Ureter (tissue), 1 donor: ENCODE measurements at places on chromosomes 5 and 9. TPM values are rescaled to one million over a fixed set of nuclear protein-coding genes. Genes with fewer than 3 reads are reported as not detected.

The POLR1E gene
- total RNA-seq = 27.5 TPM

GRCh38 chr5:170256571-170256970 lies 23.8 kb downstream of the C5orf58 start:
- DNase-seq = no peak

The KIAA0825 gene
- 5.9 TPM for total RNA-seq

DNA sequence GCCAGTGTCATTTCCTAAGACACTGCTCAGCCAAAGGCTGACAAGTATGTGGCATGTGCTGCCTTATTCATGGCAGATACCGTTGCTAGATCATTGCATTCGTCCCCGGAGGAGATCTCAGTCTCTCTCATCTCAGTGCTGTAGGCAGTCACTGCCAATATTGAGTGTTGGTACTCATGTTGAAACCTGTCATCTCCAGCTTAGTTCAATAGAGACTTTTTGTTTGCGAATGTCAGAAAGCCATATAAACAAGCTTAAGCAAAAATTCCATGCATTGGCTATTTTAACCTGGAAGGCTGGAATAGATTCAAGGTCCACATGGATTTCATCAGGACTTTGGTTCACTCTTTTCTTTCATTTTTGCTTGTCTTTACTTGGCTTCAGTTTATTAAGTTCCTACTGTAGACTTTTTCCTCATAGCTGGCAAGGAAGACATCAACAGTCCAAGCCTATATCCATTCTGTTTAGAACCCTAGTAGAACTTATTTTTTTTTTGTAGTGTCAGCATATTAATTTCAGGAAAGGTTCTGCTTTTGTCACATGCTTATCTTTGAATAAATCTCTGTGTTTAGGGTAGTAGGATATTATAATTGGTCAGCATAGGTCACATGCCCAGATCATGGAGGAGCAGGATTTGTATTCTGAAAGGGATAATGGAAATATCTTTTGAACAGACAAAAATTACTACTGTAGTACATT lies 66.8 kb downstream of the FCHO2 start:
- DNase-seq = no peak

DNA sequence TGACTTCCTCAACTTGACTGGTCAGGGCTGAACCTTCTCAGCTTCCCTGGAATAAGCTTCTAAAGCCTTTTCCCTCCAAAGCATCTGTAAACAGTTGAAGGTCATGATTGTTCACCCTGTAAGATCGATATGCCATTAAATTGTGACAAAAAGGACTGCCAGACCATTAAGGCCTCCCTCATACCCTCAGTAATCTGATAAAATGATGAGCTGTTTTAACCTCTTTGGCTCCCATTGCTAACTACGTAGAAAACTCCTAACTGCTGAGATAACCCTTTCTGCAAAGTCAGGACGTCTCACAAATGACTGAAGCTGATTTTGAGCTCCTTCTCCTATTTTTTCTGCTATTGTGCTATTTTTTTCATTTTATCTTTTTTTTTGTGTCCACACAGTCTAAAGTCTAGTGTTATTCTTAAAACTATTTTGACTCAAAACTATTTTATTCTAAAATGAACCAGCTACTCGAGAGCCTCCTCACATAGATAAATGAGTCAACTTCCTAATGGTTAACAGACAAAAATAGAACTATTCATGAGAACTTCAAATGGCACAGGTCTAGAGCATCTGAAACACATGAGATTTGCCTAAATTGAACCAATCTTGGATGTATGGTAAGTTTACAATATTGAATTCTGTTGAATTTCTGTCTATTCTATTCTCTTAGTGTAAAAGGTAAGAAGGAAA lies 395.6 kb upstream of the TLE4 start:
- no peak for DNase-seq

The ZNG1E gene
- total RNA-seq = 96.3 TPM

The SLC6A7 gene
- 0.10 TPM for total RNA-seq

GRCh38 chr5:174935854-174936474 lies 211.6 kb downstream of the MSX2 start:
- DNase-seq = peak; percentile 58

DNA sequence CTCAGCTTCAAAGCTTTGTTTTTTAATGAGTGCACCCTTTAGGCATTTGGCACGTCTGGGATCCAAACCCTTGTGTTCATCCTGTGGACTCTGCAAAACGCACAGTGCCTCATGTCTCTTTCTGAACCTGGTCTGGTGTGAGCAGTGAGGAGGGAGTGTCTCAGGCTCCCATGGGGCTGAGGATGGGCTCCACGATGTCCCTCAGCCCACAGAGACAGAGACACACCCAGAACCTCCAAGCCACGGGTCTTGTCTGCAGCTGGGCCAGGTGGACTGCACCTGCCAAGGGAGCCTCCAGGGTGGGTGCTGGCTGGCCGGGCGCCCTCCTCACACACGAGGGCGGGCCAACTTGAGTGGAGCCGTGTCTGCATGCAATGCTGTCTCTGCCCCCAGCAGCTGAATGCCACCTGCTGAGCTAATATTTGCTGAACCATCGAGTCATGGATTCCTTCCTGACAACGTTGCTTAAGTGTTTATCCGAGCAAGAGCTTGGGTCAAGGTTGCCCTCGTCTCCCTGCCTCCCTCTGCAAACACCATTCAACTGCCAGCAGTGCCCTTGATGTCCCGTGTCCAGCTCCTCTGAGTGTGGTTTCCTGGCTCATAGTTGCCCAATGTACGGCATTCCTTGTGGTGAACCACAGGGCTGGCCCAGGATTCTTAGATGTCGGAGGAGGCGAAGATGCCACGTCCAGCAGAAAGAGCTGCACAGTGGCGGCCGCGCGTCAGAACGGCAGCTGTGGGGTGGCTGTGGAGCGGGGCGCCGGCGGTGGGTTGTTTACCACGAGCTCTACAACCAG lies 31.4 kb upstream of the LPCAT1 start:
- no peak for DNase-seq

GRCh38 chr9:125744616-125745015 lies 2.6 kb upstream of the PBX3 start:
- DNase-seq = no peak

DNA sequence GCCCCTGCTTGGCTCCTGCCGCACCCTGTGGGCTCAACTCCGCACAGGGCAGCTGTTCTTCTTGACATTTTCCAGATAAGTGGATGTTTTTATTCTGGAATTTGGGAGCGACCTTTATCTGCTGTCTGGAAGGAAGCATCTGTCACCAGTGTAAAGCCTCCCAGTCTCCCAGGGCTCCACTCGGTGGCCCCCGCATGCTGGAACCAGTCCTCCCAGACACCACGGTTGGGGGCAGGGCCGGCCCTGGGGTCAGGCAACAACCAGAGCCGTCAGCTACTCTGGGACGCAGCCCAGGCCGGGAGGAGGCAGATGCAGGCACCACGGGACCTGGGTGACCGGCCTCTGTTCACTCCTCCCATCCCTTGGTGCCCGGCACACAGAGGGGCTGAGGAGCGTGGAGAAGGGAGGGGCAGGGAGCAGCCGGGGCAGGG lies 92.8 kb upstream of the ADAMTS2 start:
- DNase-seq = no peak

- DNase-seq = no peak
Observed at GRCh38 chr5:52269859-52270258, 517.9 kb upstream of the ITGA1 start.

DNA sequence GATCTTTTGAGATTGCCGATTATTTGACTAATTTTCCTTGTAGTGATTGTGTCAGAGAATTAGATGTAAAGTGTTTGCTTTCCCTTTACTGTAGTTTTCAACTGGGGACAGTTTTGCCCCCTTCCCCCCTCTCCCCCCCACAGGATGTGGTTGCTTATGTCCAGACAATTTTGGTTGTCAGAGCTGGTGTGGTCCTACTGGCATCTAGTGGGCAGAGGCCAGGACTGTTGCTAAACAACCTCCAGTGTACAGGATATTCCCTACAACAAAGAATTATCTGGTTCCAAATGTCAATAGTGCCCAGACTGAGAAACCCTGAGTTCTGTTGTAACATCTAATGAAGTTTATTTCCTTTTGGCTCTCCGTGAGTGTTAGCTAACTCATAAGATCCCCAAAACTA lies 20.0 kb downstream of the TMEFF1 start:
- DNase-seq = no peak

- DNase-seq = peak; percentile 61
Observed at GRCh38 chr9:8857926-8858595, 1058.5 kb upstream of the DMAC1 start.

The C8G gene
- 1.6 TPM for total RNA-seq

DNA sequence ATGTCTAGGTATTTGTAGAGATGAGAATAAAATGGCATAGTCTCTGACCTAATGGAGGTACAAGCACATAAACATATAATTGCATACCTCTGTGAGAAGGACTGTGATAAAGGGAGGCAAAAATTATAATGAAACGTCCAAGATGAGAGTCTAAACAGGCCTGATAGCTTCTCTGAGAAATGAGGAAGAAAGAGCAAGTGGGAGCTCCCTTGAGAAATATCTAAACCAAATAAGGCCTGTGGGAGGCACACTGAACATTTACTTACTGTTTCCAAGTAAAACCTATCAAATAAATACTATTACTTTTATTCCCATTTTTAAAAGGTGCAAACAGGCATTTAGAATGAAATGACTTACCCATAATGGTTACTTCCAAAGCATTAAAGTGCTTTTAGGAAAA lies 125.6 kb upstream of the PAPPA start:
- DNase-seq = no peak

- DNase-seq = no peak
Observed at GRCh38 chr9:119166096-119166495, 203.1 kb downstream of the BRINP1 start.

DNA sequence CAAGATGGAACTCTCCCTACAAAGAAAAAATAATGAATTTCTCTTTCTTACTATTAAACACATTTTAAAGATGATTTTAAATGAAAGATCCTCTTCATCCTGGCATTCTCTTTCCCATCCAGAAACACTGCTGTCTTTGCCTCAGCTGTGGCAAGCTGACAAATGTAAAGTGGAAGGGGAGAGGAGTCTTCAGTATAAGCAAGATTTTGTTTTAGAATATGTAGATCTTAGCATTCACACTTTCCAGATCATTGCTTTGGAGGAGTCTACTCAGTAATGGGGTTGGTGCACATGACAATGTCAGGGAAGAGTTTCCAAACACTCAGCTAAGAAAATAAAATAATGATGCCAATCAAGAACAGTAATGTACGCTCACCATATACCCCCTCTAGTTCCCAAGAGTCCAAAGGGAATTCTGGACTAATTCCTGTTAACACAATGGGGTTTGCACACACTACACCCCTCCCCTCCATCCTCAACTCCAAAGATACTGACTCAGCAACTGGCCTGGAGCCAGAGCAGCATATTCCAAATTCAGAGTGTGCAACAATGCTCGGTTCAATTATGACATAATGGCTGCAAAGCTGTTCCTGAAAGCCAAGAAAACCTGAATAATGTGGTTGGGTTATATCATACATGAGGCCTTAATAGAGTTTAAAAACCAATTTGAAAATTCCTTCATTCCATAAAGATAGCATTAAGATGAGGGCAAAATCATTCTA lies 4.6 kb downstream of the C5orf63 start:
- DNase-seq = no peak

DNA sequence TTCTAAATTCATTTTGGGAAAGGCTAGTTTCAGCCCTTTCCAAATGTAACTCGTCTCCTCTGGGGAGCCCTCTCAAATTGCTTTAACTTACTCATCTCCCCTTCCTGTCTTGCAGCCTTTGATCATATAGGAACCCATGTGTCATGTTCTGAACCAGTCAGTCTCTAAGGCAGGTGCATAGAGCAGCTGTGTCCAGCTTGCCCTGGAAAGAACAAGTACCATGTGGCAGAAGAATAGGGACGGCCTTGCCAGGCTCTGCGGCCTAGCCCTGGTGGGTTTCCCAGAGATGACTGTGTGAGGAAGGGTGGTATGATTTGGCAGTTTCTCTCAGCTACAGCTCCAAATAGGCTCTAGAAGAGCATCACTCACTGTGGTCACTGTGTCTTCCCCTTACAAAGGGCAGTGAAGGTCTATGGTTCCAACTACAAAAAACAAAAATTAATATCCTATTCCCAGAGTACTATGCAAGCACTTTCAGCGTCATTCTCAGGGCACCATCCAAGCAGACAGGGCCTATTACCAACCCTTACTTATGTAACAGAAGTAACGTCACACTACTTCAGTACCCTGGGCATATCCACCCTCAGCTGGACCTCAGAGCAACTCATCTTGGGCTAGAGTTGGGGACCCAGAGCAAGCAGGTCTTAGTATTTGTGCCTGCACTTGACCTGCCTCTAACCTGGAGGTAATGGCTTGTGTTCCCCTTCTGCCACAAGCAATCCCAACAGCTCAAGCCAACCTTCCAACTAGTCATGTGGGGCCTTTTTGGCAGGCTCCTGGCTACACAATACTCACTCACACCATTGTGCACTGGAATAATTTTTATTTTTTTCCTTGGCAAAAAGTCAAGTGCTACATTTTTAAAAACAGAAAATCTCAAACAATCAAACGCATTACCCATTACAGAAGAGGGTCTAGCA lies 37.2 kb upstream of the UBAP2 start:
- no peak for DNase-seq

The LCP2 gene
- 21.7 TPM for total RNA-seq

The BTNL3 gene
- total RNA-seq = not detected

- DNase-seq = no peak
Observed at GRCh38 chr9:110939047-110939446, 99.2 kb downstream of the LPAR1 start.

GRCh38 chr5:86686046-86686445 lies 68.3 kb downstream of the COX7C start:
- DNase-seq = no peak

- DNase-seq = no peak
Observed at GRCh38 chr9:116213693-116214047, 60.1 kb downstream of the PAPPA start.

DNA sequence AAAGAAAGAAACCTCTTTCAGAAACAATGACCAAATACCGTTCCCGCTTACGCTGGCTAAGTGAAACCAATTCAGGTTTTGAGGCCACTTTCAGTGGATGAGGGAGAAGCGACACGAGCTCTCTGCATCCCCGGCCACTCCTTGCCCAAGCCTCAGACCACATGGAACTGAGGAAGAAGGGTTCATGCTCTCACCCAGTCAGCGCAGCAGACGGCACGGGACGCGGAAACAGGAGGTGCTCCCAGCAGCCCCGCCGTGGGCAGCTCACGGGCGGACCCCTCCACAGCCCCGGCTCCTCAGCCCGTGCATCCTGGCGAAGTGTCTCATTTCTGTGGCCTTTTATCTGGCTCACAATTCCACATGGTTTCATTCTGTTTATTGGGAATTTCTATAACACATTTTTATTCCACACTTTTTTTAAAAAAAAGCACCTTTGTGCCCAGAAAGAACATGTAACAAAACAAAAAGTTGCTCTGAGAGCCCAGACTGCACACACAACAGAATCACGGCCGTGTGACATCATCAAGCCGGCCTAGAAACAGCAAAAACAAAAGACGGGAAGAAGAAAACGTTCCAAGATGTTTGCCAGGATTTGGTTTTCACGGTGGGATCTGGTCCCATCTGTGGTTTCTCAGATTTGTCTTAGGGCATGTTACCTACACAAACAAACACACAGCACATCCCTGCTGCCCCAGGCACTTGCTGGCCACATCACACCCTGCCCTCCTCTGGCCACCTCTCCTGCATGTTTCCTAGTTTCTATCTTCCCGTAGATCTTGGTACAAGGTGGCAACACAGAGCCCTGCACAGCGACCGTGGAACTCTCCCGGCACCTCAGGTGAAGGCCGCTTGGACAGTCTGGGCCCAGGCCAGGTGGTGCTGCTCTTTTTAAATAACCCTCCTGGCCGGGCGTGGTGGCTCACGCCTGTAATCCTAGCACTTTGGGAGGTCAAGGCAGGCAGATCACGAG lies 16.2 kb downstream of the QSOX2 start:
- DNase-seq = no peak
